ENCODE measurements at places on chromosomes 16 and 17. TPM values are rescaled to one million over a fixed set of nuclear protein-coding genes. Genes with fewer than 3 reads are reported as not detected.

Gene SLC6A2
- total RNA-seq: not detected

Gene CD300H
- total RNA-seq: not detected

DNA sequence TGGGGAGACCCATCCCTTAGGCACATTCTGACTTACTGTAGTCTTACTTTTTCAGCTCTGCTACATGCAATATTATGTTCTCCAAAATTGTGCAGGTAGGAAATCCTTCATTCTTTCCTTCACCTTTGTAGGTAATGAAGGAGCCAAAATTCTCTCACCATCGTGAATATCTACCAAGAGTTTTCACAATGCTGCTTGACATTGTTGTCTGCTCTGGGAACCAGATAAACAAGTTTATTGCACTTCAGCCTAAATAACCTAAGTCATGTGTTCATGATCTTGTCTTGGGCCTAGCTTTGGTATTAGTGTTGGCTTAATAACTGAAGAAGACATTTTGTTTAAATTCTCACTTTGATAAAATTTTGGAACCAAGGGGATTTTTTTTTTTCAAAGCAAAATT, 110.8 kb upstream of the ELAC2 start:
- DNase-seq: no peak

DNA sequence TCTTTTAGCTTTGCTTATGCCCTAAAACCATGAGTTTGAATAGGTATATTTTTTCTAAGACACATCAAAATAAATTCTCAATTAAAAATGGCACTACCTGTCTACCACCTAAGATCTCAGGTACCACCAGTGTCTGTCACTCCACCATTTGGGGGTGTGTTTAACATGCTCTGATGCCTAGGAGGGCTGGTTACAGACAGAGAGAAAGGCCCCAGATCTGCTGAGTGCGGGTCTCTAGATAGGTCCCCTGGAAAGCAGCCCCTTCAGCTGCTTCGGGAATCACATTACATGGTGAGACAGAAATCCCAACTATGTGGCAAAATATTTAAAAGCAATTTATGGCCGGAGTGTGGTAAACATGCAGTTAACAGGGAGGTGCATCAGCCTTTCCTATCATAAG, 653 bp upstream of the VAC14 start:
- DNase-seq: no peak

- DNase-seq: no peak
Measured at GRCh38 chr17:51687887-51688286, 427.5 kb downstream of the UTP18 start.

Gene CORO1A
- total RNA-seq: 3.2 TPM

Gene SMIM5
- 0.24 TPM for total RNA-seq

Gene IQCK
- total RNA-seq: 5.8 TPM

DNA sequence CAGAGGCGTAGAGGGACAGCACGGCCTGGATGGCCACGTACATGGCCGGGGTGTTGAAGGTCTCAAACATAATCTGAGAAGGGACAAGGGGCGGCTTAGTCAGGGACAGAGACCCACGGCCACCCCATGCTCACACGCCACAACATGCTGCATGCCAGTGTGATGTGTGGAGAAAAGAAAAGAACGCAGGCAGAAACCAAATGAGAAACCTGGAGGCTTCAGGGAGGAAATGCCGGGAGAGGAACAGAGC, 1.1 kb downstream of the ACTG1 start:
- DNase-seq: no peak

GRCh38 chr16:79712276-79712675, 111.7 kb upstream of the MAF start:
- DNase-seq: no peak

- DNase-seq: no peak
Measured at GRCh38 chr16:77974883-77975282, 47.5 kb upstream of the CLEC3A start.

Gene MEFV
- not detected for total RNA-seq

Gene SLC13A2
- not detected for total RNA-seq

GRCh38 chr17:67868176-67868575, 42.9 kb downstream of the BPTF start:
- DNase-seq: no peak

Gene MEOX1
- not detected for total RNA-seq

- DNase-seq: no peak
Measured at GRCh38 chr17:33015716-33016346, 24.2 kb downstream of the SPACA3 start.

- DNase-seq: no peak
Measured at GRCh38 chr16:23508589-23509440, 1.5 kb downstream of the GGA2 start.

- no peak for DNase-seq
Measured at GRCh38 chr17:33142705-33143299, 150.3 kb downstream of the ASIC2 start.

DNA sequence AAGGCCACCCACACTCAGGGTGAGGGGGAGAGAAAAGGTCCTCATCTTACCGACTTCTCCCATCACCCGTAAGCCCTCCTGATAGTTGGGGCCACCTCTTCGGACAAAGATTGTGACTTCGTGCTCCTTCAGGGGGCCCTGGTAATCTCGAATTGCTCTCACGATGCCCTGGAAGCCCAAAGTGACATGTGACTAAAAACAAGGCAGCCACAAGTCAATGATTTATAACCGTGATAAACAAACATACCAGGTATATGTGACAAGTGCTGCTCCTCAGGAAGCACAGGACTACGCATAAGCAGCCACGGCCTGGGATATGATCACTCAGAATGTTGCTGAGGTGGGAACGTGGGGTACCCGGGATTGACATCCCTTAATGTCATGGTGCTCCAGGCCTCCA, 17.1 kb downstream of the ACLY start:
- DNase-seq: no peak

Gene SLC52A1
- total RNA-seq: not detected

- no peak for DNase-seq
Measured at GRCh38 chr17:74325743-74326379, at the start of gene KIF19. KIF19 (plus strand) TSS chr17:74326226; CDS start chr17:74326350, 124 bp downstream.

DNA sequence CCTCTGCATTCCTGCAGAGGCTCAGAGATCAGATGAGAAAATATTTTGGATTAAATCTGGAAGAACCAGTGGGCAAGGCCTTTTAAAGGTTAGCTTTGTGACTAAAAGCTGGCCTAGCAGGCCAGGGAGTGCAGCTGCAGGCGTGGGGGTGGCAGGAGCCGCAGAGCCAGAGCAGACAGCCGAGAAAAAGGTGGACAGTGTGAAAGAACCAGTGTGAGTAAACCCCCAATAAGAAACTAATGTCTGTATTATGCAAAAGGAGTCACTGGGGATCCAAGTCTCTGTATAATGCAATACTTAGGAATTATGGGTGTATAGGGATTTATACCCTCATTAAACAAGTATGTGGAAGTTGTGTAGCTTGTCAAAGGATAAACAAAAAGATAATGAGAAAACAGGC, 21.4 kb upstream of the SPACA3 start:
- DNase-seq: no peak

DNA sequence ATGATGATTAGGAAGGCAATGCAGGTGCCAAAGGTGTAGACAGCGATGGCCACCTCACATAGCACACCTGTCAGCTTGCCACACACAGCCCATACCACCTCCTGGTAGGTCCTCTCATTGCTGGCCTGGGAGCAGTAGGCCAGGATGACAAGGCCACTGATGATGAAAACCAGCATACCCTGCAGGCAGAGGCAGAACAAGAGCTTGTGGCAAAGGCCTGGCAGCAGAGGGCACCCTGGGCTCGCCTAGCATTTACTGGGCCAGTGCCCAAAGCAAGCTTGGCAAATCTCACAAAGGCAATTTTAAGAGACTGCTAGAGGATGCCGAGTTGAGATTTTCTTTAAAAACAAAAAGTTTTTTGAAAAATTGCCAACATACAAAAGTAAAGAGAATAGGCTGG, 5.9 kb downstream of the SLC38A7 start:
- DNase-seq: no peak

GRCh38 chr17:71919186-71919585, 201.6 kb upstream of the SOX9 start:
- DNase-seq: no peak

GRCh38 chr16:46700048-46700447, 10.6 kb downstream of the ORC6 start:
- no peak for DNase-seq

- DNase-seq: no peak
Measured at GRCh38 chr16:80518436-80518835, 22.4 kb upstream of the DYNLRB2 start.

DNA sequence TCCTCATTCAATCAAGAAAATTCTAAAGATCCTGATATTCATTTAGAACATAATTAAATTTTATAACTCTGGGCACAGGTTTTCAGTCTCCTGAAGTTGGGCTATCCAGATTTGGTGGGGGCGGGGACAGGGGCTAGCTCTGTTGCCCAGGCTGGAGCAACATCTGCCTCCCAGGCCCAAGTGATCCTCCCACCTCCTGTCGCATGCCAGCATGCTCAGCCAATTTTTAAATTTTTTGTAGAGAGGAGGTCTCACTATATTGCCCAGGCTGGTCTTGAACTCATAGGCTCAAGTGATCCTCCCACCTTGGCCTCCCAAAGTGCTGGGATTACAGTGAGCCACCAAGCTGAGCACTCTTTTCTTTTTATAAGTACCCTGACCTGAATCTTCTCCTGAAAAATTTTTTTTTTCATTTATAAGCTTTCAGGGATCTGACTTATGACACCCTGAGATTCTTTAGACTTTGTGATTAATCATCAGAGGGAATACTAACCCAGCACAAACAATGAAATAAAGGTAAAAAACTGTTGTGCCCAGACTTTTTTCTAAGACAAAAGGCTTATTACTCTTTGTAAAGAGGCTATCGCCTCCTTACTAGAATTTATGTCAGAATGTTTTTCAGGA, 62.6 kb downstream of the TUBD1 start:
- no peak for DNase-seq

GRCh38 chr16:76653390-76654026, 376.3 kb downstream of the CNTNAP4 start:
- no peak for DNase-seq

Gene HS3ST3B1
- total RNA-seq: 76.9 TPM

DNA sequence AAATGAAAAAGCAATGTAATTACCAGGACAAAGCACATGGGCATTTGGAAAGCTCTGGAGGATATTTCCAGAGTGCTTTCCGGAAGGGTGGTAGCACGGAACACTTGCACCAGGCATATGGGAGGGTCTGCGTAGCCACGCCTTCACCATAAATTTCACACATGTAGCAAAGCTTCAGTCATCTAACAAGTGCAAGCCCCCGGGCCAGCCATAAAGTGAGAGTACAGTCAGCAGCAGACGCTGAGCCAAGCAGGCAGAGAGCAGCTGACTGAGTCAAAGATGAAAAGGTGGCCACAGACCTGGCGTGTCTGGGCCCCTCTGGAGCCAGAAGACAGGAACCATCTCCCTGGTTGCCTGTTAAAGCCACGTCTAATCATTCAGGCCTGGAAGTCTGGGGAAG, 130.6 kb downstream of the SEC14L1 start:
- no peak for DNase-seq

Gene MKS1
- 21.5 TPM for total RNA-seq

DNA sequence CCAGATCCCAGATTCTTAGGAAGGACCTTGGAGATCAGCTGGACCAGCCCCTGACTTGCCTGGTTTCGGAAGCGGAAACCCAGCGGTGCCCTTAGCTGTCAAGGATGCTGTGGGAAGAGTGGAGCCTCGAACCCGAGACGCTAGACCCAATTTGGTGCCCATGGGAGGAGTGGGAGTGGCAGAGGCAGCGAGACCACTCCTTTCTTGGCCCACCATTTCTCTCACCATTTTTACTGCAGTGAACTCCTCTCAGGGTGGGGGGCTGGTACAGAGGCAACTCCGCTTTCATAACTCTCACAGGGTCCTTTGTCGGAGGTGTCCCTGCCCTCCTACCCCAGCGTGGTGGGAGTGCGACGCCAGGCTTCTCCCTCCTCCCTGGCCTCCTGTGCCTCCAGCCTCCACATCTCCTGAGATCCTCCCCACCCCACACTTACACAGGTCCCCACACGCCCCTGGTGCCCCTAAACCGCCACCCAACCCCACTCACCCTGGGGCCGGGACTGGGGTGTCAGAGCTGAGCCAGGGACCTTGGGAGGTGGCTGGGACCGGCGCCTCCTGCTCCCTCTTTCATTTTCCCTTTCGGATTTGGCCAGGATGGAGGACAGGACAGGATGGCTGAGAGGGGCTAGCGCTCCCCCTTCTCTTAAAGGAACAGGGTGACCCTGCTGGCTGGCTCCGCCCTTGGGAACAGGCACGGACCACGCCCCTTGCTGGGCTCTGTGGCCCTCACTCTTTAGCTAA, at the start of gene GJD3:
GJD3 (minus strand) TSS at position 617 of the 741 bp plus-strand sequence. CDS start 922 bp downstream, outside the sequence.
- DNase-seq: no peak

DNA sequence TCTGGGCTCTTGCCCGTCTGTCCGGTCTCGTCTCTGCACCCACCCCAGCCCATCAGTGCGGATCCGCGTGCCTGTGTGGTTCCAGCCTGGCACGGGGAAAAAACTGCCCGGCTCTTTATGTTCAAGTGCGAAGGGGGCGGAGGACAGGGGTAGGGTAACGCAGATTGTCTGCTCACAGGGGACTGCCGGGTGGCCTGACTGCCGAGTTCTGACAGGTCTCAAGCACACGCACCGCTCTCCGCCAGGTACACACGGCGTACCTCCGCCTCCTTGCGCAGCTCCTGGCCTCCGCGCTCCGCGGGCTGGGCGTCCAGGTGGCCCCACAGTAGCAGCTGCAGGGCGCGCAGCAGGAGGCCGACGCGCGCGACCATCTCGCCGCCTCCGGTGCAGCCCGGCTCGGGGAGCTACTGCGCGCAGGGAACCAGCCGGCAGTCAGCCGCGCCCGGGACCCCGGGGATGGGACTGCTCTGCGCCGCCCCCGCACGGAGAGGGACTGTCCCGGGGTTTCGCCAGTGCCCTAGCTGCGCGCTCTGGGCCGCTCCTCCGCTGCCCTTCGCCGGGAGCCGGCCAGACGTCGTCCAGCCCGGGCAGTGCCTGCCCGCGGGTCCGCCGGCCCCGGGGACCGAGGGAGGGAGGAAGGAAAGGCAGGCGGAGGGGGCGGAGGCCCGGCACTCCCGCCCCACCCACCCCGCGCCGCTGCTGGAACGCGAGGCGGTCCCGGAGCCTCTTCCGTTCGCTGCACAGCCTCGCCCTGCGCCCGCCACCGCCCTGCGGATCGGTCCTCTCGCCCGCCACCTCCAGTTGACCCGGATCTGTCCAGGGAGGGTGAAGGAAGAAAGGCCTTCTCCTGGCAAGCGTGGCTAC, at the start of gene MMP28:
MMP28 (minus strand) TSS at position 635 of the 864 bp plus-strand sequence; CDS start at position 371, 264 bp downstream.
- DNase-seq: peak; percentile 84

- no peak for DNase-seq
Measured at GRCh38 chr17:64254755-64255154, 8.3 kb downstream of the TEX2 start.

DNA sequence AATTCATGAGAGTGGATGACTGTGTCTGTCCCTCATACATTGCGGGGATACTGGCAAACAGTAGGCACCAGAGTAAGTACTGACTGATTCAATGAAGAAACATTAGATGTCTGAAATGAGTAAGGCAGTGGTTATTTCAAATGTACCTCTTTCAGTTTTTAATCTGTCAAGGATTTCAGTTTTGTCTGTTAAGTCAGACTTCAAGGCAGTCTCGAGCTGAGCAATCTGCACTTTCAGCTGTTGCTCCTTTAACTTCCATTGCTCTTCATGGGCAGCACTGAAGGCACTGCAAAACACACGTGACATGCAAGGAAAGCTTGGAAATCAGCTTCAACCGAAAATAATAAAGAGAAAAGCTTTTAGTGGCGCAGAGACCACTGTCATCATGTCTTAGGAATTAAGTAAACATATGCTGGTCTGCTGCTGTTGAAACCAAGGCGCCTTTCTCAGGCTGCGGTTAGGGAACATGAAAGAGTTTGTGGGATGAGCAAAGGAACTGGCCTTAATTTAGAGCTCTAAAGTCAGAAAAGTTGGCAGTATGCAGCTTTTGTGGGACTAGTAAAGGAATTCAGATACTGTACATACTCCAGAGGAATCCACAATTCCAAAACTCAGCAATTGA, 38.8 kb downstream of the RPGRIP1L start:
- DNase-seq: no peak

GRCh38 chr16:2511128-2511800, 2.5 kb upstream of the ATP6V0C start:
- no peak for DNase-seq

Gene KRTAP4-1
- total RNA-seq: not detected
